Stimulated activated CD4-positive, alpha-beta T cell treated with anti-CD3 and anti-CD28 coated beads, TNF-alpha, amount 100 ng/mL, for 24 hours (primary cell): ENCODE measurements at places on chromosomes 13 and 19.

- DNase-seq, result no peak
These were observed 11.2 kb downstream of the FBN3 start for GRCh38 chr19:8138201-8138600.

DNA sequence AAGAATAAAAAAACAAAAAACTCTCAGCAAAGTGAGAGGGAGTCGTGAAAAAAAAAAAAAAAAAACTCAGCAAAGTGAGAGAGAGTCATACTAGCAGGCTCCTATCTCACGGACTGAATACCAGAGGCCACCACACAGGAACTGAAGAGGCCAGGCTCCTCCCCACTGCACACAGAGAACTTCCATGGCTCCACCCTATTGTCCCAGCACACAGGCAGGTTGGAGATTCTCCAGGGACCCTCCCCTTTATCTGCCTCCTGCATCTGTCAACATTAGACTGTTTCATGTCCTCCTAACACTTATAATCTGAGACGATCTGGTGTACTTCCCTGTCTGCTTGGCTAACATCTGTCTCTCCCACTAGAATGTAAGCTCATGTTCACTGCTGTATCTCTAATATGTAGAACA, 37.0 kb upstream of the FARP1 start:
- DNase-seq, result no peak

GRCh38 chr13:110250258-110250891, 56.6 kb downstream of the COL4A1 start:
- no peak for DNase-seq

DNA sequence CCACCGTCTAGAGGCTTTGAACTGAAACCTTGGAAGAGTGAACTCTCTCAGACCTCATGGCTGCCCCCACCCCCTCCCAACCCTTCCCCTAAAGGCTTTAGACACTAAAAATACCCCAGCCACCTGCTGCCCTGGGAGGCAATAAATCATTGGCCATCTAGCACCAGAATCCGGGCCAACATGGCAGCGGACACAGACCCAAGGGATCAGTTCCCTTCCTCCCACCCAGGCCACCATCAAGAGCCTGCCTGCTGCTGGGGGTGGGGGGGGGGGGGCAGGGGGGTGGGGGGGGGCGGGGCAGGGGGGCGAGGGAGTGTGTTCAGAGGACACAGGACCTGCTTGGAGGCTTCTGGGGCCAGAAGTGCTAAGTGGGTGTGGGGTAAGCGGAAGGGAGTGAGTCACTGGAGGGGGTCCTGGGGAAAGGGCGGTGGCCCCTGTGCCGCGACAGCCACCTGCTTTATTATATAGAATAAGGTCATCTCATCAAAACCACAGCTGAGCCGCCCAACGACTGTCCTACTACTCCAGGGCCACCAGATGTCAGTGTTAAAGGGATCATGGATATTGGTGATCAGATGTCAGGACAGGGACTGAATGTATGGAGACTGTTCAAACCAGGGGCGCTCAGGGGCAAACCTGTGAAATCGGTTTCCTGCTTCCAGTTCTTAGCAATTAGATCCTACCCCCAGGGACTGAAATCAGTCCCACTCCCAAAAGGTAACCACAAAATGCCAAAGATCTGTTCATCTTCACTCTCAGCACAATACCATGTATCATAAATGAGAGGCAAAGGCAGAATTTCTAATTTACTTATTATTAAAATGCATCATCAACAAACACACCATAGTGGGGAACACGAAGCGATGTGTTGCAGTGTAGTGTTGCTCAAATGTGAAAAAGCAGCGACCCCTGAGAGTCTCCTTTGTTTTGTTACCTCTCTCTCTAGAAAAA, 24.3 kb downstream of the ARL11 start:
- DNase-seq, result no peak
